Left colon (tissue), 2 donors: ENCODE measurements at places on chromosomes 5 and 9. TPM values are rescaled to one million over a fixed set of nuclear protein-coding genes. Genes with fewer than 3 reads are reported as not detected.

HRCT1 gene
- total RNA-seq, result 58.7 TPM

NPM1 gene
- 407 TPM for total RNA-seq

ZNF366 gene
- total RNA-seq, result 1.0 TPM

PCDHA11 gene
- 0.09 TPM for total RNA-seq

GRXCR2 gene
- not detected for total RNA-seq

IFNA2 gene
- not detected for total RNA-seq

TAF11L11 gene
- total RNA-seq, result not detected

SNX30 gene
- total RNA-seq, result 35.3 TPM

IFNK gene
- not detected for total RNA-seq
